ENCODE measurements at places on chromosomes 4 and X.

DNA sequence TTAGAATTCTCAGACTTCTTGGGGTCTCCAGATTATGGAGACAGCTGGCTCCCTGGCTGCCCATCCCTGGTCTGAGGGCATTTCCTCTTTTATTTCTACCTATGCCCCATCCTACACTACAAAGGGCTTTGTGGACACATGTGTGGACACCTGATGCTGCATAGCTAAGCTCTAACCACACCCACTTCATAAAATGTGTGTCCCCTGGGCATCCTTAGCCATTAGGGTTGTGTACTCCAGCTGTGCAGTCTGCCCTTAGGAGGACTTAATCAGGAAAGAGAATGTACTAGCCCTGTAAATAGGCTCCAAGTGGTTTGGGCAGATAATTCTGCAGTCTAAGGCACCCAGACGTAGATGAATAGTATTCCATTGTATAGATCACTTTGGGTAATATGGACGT, 47.0 kb downstream of the COQ2 start:
- no peak for DNase-seq

DNA sequence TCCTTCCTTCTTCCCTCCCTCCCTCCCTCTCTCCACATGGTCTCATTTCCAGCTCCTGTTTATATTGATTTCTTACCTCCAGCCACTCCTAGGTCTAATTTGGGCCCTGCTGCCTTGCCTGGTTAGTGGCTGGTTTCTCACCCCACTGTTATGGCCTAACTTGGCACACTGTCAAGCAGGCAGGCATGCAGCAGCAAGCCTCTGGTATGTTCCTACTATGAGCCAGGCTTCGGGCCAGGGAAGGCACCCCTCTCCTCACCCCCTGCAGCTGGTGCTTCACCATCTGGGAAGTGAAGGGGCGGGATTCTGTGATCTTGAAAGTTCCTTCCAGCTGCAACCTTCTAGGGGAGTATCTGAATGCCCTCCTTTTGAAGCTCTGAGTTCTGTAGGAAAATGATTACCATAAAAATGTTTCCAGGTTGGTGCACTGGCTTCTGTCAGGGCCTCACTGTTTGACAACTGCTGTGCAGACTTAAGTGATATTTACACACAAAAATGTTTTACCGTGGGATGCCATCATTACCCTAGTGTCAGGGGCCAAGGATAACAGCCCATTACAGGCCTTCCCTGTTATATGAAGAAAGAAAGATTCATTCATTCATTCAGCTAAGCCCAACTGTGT, 10.1 kb upstream of the VMA21 start:
- no peak for DNase-seq

- no peak for DNase-seq
Measured at GRCh38 chrX:133179500-133179899, 38.7 kb downstream of the TFDP3 start.

- DNase-seq: no peak
Measured at GRCh38 chr4:175947117-175947722, 118.4 kb upstream of the WDR17 start.

DNA sequence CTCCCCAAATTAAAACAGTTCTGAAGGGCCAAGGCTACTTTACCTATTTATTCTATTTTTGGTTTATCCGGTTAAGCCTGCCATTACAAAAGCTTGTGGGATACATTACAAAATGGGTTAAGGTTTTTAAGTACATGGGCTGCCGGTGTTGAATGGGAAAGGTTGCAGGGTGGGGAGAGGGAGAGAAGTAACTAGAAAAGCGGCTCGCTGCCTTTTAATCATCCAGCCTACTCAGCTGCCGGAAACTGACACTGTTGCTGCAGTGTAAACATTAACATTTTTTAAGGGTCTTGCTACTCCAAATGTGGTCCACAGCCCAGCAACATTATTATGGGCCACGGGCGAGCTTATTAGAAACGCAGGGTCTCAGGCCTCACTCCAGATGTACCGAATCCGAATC, 1.5 kb upstream of the IL1RAPL1 start:
- DNase-seq: no peak

DNA sequence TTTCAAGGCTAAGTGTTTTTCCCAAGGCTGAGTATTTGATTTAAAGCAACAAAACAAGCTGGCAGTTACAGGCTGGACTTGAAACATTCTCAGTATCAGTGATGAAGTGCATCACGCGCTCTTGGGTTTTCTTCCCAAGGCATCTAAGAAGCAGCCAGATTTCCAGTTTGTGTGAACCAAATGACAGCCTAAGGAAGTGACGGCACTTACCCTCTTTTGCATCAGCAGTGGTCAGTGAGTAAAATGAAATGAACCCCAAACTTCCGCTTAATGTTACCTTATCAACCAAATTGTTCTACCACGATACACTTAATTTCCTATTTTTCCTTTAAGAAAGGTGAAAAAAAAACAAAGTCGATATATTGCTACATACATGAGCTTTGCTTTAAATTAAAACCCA, 15.8 kb upstream of the GYPE start:
- no peak for DNase-seq

GRCh38 chrX:155767051-155767875, 113.9 kb upstream of the VAMP7 start:
- DNase-seq: no peak

DNA sequence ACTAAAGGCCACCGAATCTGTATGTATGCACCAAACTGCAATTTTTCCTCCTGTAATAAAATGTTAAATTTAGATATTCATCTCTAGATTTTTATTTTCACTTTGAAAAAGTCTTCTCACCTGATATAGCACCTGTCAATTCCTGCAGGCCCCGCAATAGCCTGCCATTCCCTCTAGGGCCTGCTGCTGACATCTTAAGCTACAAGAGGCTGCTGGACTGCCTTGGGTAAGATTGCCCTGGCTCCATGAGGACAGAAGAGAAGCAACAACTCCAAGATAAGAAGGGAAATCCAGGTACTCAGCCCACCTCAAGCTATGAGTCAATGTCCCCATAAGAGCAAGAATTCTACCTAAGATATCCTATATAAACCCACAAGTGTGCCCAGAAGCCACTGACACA, 230.2 kb upstream of the AGTR2 start:
- DNase-seq: no peak

DNA sequence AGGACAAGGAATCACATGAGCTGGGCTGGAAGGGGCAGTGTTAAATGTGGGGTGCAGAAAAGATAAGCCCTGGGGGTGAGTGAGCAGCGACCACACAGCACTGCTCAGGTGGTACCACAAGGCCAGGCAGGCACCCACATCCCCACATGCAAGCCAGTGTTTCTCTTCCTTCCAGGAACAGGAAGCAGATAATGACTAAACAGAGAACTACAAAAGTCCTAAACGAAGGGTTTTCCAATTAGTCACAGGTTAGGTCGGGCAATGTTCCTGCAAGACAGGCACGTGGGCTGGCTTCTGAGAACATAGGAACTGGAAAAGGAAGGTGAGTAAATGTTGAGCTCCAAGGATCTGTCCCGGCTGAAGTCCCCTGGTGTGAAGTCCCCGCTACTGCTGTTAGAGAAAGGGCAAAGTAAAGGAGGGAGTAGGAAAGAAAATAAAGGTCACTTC, 19.5 kb downstream of the RELL1 start:
- DNase-seq: no peak

- no peak for DNase-seq
Measured at GRCh38 chr4:40562208-40562607, 67.5 kb downstream of the RBM47 start.

GRCh38 chrX:1221296-1221845, 8.9 kb upstream of the CRLF2 start:
- no peak for DNase-seq

- DNase-seq: no peak
Measured at GRCh38 chr4:83149865-83150652, 35.5 kb upstream of the PLAC8 start.

DNA sequence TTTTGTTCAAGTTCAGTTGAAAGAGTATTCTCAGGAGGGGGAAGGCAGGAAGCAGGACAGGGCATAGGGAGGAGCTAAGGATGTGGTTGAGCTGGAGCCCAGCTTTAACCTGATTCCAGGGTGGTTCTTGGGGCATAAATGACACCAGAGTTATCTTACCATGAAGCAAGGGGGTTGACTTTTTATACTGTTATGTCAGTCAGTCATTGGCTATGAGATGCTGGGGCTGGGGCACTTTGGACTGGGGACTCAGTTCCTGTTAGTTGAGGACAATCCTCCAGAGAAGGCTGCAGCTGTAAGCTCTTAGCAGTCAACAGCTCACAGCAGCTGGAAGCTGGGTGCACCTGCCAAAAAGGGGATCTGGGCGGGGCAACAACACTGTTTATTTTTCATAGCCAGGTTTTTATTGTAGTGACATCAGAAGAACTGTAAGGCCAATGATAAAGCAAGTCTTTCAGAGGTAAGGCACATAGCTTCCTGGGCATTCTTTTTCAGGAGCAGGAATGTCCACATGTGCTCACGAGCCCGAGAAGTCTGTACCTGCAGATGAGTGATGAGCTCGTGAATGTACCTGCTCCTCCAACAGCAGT, 78.5 kb downstream of the MID1IP1 start:
- DNase-seq: no peak

GRCh38 chrX:86133761-86134160, 14.5 kb upstream of the DACH2 start:
- DNase-seq: no peak

DNA sequence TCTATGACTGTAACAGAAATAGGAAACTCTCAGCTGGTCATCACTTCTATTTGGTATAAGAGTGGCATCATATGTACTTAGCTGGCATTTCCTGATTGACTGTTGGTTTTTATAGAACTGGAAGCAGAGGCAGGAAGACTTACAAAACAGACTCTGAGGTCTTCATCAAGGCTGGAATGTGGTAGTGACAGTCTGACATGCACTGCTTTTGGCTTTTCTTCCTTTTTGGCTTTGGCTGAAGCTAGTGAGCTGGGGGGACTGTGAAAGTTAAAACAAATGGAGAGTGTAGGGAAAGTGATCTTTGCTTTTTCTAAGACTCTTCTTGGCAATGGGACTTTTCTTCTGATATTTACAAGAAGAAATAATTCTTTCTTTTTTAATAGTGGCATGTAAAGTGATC, 121.1 kb upstream of the SLC4A4 start:
- DNase-seq: no peak

DNA sequence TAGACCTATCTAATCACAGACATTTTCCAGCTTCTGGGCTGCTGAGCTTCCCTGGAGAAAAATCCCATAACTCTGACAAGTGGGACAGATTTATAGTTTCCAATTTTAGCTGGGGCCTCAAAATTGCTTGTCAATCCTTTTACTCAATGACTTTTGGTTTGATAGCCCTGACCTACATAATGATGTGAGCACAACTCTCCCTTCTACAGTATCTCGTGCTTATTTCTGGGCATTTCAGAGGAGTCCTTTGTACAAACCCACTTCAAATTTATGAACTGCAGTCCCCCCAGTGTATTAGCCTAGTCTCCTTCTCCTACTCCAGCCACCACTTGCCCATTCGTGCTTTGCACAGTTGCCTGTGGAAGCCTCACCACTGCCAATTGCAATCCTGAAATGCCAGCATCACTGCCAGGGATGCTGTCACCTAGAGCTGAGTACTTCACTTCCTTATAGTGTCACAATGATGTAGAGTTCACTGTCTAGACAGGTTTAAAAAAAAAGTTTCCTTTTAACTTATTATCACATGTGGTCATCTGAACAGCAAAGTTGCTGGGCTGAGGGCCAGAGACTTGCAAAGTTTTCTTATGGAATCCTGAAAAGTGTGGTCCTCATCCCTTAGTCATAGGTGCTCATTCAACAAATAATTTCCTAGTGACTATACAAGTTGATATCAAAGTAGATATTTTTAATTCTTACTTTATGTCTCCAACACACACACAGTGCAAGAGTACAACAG, 21.2 kb downstream of the TRAM1L1 start:
- no peak for DNase-seq

DNA sequence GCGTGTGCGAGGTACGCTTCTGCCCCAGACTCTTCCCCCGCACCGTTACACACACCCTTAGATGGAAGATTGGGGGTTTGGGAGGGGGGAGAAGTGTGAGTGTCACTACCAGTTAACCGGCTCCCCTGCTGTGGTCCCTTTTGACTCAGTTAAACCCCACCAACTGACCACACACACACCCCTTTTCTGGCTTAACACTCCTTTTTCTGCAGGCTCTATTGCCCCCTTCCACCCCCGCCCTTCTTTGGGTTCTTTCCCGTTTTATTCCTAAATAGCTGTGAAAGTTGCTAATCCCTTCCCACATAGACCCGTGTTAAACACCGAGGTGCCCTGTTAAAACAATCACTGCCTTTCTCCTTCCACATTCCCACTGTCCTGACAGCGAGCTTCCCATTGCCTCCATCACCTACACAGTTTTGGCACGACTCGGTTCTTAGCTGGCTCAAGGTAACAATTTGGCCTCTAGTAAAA, 3.7 kb upstream of the NR3C2 start:
- DNase-seq: no peak

- DNase-seq: no peak
Measured at GRCh38 chr4:145909773-145910172, 28.9 kb downstream of the ZNF827 start.

DNA sequence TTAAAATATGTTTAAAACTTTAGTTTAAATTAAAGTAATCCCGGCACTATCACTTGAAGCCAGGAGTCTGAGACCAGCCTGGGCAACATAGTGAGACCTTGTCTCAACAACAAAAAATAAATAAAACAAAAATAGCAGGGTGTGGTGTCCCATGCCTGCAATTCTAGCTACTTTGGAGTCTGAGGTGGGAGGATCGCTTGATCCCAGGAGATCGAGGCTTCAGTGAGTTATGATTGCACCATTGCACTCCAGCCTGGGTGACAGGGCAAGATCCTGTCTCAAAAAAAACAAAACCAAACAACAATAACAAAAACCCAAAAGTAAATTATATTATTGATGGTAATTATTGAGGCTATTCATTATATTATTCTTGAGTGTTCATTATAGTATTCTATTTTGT, 9.9 kb upstream of the PDLIM5 start:
- no peak for DNase-seq

DNA sequence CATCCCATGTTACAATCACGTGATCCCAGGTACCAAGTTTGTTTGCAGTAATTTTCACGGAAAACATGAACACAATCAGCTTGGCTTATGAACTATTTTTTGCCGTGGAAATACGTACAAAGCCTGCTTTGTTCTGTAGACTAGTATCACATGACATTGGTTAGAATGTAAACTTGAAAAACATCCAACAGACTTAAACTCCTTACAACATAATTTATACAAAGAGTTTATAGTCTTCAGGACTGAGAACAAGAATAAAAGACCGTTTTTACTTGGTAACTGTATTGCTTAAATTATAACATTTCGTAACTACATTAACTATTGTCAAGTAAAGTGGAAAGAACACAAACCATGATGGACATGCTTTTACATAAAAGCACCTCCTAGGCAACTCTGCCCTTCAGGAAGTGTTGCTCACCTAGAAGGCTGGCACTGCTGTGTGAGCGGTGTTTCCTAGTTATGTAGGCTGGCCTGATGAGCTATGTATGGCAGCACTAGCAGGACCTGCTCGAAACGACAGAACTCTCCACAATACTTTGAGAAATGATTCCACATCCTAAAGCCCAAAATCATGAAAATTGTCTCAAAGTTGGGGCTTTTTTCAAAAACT, 41.8 kb upstream of the WDR1 start:
- no peak for DNase-seq

GRCh38 chr4:31194823-31195222, 474.7 kb downstream of the PCDH7 start:
- no peak for DNase-seq
